ENCODE measurements at places on chromosomes 3 and 15.

DNA sequence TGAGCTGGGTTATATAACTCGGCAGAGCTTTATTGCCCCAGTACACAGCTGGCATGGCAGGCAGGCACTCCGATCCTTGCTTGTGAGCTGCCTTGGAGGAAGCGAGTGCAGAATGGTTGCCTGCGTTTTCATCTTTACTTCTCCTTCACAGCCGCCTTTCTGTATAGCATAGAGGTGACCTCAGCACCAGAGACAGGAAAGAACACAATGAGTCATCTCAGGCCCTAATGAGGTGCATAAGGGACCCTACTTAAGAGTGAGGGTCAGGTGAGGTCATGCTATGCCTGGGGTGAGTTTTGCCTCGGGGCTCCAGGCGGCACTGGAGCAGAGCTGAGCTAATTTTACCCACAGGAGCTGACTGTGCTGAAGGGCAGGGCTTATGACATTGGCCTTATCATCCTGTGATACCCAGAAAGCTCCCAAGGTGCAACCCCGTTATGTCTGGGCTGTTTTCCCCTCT, 43.5 kb downstream of the LPP start:
- no peak for DNase-seq

DNA sequence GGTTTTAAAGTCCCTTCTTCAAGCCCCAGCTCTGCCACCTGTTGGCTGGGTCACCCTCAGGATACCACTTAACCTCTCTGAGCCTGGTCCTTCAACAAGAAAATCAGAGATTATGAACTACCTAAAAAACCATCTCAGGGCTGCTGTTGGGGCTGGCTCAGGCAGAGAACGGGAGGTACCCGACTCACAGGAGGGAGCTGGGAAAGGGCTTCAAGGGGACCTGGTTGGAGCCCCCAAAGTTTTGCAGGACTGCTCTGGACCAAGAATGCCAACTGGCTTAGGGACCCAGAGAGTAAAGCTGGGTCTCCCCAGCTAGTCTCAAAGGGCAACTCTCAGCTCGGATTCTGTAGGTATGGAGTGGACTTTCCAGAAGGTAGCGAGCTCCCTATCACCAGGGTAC, 41.5 kb downstream of the WNT7A start:
- DNase-seq: no peak

GRCh38 chr3:13507570-13508339, 27.6 kb downstream of the HDAC11 start:
- DNase-seq: no peak

GRCh38 chr3:166444336-166444735, 607.1 kb upstream of the BCHE start:
- no peak for DNase-seq

DNA sequence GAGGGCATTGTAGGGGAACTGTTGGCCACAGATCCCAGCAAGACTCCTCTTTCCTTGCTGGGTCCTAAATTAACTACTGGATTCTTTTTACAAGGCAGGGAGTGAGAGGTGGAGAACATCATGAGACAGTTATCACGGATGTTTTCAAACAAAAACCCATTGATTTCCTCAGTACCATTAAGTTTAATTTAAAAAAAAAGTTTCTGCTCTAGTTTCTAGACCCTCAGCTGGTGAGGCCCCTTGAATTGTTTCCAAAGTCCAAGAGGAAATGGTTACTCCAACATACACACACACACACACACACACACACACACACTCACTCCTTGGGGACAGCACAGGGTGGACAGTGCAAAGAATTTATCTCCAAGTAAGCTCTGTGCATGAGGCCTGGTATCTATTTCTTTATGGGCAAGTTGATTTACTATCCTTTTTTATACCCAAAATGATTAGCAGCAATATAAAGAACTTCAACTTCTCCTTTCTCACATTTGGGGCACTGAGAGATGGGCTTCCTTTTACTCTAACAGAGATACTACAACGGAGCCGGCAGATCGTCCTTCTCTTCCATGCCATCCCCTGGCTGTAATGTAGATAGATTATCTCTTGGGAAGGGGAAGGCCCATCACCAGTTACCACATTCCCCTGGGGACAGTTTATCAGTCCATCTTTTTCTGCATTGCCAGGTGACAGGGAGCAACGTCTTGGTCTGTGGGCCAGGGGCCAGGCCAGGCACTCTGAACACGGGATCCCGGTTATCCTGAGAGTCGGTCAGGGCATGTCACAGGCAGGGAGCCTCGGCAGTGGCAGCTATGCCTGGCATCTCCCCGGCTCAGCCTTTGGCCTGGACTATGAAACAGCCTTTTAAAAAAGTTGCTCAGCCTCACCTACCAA, 54.7 kb downstream of the CORO2B start:
- DNase-seq: no peak

DNA sequence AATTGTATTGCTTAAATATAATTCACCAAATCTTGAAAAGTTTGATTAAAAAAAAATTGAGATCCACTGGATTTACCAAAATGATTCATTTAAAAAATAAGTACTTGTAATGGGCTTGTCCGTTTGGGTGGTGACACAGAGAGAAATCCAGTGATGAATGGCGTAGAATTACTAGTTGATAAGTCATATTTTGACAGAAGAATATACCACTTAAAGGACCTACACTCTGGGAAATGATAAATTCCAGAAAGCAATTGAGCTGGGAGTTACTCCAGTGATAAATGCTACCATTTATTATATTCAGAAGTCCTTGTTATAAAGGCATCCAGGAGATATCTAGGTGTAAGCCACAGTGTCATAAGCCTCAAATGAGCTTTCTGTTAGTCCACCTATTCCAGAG, 141.8 kb upstream of the CFAP20DC start:
- DNase-seq: no peak

GRCh38 chr15:87758794-87759418, 497.6 kb downstream of the NTRK3 start:
- DNase-seq: no peak

DNA sequence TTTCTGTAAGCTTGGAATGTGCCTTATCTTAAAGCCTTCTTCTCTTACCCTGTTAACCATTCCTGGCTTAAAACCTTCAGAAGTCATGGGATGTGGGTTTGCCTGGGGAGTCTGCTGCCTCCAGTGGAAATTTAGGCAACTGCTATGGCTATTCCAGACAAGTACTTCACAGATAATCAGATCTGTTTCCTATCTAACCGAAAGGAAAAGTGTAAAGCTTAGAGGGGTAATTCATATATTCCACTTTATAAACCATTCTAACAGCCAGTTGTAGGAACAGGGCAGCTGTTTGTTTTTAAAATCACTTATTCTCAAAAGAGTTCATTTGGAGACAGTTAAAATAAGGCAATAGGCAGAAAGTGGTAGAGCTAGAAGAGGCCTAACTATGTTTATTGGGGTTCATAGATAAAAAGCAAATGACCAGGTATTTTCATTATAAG, 219.9 kb downstream of the TCF12 start:
- DNase-seq: no peak

DNA sequence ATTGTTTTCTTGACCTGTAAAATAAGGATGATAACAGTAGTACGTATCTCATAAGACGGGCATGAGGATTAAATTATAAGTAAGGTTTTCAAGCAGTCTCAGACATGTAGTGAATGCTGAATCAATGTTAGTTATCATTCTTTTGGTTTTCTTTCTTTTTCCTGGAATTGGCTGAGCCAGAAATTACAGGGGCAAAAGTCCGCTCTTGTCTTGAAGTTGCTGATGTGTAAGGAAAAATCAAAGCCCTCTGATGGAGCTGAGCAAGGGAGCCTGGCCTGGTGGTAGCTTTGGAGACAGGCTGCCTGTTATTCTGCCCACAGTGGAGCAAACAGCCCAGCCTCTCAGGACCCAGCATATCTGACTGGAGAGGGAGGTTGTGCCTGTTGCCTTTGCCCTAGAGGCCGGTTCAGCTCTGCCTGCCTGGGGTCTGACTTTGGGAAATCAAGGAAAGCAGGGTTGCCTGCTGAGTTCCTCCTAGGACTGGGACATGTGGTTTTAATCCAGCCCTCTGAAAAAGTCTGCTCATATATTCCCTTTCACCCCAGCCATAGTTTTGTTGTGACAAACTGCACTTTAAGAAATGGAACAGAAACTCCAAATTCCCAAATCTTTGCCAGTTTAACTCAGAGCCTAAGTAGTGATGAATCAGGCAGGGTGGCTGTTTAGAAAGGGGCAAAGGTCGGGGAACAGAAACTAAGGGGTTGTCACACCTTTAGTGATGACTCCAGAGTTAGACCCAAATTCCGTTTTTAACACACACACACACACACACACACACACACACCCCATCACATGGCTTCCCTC, 40.1 kb downstream of the GASK1A start:
- DNase-seq: no peak

- DNase-seq: peak; percentile 48
Observed at GRCh38 chr3:177057768-177058167, 139.5 kb downstream of the TBL1XR1 start.

- DNase-seq: no peak
Observed at GRCh38 chr3:125313060-125313635, 62.0 kb downstream of the ZNF148 start.

- no peak for DNase-seq
Observed at GRCh38 chr3:44077267-44077666, 164.4 kb upstream of the TOPAZ1 start.

- no peak for DNase-seq
Observed at GRCh38 chr3:120559242-120560061, 36.7 kb upstream of the NDUFB4 start.

DNA sequence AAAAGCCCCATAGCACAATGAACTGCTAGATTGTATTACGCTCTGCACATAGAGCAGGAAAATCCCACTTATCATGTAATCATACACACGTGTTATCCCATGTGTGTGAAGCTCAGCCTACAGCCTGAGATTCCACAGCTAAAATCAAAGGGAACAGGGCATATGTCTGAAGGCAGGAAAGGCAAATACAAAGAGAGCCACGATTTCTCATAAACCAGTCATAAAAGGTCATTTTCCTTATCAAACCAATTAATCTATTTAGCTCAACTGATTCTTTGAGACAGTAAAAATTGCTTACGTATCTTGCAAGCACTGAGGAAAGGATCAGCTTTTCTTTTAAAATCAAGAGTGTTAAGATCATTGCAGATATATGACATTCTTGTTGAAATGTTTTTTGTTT, 199.5 kb upstream of the TBL1XR1 start:
- DNase-seq: no peak

DNA sequence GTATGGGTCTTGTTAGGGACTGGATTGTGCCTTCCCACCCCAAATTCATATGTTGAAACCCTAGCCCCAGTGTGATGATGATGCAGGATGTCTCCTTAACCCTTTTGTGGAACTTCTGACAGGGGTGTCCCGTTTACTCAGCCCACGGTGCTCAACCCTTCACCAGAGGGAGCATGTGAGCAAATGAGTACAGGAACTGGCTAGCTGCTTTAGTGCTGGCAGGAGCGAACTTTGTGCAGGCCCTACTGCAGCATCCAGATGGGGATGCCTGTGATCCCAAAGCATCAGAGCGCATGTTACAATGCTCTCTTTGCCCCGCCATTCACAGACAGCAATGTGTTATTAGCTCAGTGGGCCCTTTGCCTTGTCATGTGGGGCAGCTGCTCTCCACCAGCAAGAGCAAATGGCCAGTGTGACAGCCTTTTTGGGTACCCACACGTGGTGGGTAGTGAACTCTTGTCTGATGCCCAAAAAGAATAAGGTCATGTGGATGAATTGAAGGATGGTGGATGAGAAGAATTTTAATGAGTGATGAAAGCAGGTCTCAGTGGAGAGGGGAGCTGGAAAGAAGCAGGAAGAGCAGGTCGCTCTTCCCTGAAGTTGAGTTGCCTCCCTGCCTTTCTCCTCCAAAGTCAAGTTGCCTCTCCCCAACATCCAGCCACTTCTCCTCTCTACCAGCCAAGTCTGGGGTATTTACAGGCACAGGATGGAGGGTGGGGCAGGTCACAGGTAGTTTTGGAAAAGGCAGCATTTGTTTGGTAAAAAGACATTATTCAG, 63.3 kb upstream of the STRIT1 start:
- no peak for DNase-seq

GRCh38 chr15:67501836-67502461, 19.0 kb upstream of the C15orf61 start:
- DNase-seq: no peak

GRCh38 chr15:59150185-59150584, 45.2 kb downstream of the CCNB2 start:
- DNase-seq: no peak

GRCh38 chr3:37683321-37683720, 178.4 kb upstream of the CTDSPL start:
- no peak for DNase-seq

DNA sequence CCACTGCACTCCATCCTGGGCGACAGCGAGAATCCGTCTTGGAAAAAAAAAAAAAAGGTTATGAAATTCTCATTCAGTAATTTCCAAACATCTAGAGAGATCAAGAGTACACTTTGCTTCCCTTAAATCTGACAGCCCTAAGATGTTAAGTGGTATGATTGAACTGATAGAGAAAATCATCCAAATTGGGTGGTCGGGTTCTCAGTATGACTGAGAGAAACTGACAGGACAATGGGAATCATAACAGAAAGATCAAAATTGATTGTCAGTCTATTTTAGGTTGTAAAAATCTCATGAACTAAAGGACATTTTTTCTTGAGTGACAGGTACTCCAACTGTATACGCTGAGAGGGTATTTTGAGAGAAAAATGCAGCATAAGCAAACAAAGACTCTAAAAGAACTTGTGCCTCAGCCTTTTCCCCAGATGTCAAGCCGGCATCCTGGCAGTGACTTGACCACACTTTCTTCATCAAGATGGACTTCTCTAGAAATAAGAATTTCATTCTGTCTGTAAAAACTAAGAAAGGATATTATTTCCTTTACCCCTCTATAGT, 65.8 kb downstream of the MYO5A start:
- no peak for DNase-seq

DNA sequence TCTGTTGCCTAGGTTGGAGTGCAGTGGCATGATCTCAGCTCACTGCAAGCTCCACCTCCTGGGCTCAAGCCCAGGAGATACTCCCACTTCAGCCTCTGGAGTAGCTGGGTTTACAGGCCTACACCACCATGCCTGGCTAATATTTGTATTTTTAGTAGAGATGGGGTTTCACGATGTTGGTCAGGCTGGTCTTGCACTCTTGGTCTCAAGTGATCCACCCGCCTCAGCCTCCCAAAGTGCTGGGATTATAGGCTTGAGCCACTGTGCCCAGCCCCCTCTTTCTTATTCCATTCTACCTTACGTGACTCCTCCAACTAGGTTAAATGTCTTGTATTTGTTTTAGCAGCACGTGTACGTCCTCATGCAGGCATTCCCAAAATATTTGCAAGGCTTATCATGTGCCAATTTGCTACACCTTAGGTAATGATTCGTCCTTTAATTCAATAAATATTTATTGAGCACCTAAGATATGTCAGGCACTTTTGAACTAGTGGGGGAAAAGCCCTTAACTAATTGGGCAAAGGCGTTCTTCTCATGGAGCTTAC, 14.9 kb upstream of the MAGI1 start:
- no peak for DNase-seq

- DNase-seq: no peak
Observed at GRCh38 chr3:178436773-178437172, 99.5 kb upstream of the KCNMB2 start.

DNA sequence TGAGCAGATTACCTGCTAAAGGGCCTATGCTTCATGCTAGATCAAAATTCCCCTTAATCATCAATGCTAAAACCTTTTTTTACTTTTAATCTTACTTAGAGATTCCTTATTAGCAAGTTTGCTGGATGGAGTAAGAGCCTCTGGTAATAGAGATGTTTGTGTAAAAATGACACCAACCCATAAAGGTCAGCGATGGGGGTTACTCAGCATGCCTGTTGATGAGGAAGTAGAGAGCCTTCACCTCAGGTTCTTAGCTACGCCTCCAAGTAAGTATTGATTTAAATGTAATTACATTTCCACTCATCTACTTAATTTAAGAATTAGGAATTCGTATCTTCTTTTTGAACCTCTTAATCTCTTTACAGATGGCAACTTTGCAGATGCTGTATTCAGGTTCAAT, 38.8 kb downstream of the DNAJC13 start:
- no peak for DNase-seq

Measured in CD4-positive, alpha-beta T cell (primary cell).